ENCODE measurements at places on chromosomes 1 and 21.

DNA sequence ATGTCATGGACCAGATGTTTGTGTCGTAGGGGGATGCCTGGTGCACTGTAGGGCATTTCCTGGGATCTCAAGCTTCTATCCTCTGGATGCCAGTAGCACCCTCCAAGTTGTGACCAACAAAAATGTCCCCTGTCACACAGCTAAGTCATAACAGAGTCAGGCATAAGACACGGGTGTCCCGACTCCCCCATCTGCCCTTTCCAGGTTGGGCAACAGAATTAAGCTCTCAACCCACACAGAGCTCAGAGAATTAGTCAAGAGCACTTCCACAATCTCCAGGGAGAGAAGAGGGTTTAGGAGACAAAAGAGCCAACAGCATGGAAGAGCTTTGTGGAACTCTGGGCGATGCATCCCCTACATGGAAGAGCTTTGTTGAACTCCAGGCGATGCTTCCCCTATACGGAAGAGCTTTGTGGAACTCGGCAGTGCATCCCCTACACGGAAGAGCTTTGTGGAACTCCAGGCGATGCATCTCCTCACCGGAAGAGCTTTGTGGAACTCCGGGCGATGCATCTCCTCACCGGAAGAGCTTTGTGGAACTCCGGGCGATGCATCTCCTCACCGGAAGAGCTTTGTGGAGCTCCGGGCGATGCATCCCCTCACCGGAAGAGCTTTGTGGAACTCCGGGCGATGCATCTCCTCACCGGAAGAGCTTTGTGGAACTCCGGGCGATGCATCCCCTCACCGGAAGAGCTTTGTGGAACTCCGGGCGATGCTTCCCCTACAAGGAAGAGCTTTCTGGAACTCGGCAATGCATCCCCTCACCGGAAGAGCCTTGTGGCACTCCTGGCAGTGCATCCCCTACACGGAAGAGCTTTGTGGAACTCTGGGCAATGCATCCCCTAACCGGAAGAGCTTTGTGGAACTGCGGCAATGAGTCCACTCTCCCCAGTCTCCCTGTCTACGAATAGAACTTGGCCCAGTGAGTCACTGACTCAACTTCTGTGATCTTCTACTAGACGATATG is 422.7 kb downstream of the KIF26B start:
- no peak for DNase-seq

GRCh38 chr1:30042438-30043147 is 680.8 kb downstream of the MATN1 start:
- no peak for DNase-seq

- DNase-seq: no peak
Observed at GRCh38 chr1:18634276-18634675, 3.6 kb downstream of the PAX7 start.

GRCh38 chr1:110170766-110171733 is 20.8 kb downstream of the SLC6A17 start:
- DNase-seq: no peak

DNA sequence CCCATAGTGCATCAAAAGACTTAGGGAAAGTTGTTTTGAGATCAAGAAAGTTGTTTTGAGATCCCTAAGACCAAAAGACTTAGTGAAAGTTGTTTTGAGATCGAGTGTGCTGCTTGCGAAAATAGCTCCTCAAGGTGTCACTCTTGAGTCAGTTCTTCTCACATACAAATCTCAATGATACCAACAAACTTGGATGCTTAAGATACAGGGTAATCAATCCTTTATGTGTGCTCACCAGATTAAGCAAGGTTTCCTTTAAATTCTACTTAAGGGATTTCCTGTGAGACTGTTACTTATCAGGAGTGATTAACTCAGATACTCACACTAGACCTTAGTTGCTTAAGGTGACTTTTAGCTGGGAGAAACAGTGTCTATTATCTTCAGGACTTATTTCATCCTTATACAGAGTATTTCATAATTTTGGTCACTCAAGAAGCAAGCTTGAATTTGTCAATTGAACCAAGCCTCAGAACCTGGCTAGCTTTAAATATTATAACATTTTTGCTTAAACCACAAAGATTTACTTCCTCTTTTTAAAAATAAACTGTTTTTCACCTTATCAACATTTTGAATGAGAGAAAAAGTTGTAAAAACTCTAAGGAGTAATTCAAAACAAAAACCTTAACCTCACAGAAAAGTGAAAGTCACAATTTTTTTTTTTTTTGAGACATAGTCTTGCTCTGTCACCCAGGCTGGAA is 8.0 kb upstream of the RLF start:
- DNase-seq: no peak

GRCh38 chr21:42467140-42467983 is 28.7 kb downstream of the RSPH1 start:
- DNase-seq: no peak

Measured in effector memory CD4-positive, alpha-beta T cell (primary cell).